CD4-positive, alpha-beta memory T cell (primary cell): ENCODE measurements at places on chromosomes 3 and 15. TPM values are rescaled to one million over a fixed set of nuclear protein-coding genes. Genes with fewer than 3 reads are reported as not detected.

UROC1 gene
- not detected for total RNA-seq

SCN5A gene
- total RNA-seq, result 0.12 TPM

RBP2 gene
- not detected for total RNA-seq

- H3K27ac ChIP-seq, result no peak overlapping the region
- no peak for DNase-seq
- H3K4me3 ChIP-seq, result no peak overlapping the region
- no peaks in the 10 kb centered on the region for H3K4me1 ChIP-seq
Observed at GRCh38 chr3:139319428-139320402, 24.1 kb upstream of the MRPS22 start.
